ENCODE measurements at places on chromosomes 11 and 22. TPM values are rescaled to one million over a fixed set of nuclear protein-coding genes. Genes with fewer than 3 reads are reported as not detected.

DNA sequence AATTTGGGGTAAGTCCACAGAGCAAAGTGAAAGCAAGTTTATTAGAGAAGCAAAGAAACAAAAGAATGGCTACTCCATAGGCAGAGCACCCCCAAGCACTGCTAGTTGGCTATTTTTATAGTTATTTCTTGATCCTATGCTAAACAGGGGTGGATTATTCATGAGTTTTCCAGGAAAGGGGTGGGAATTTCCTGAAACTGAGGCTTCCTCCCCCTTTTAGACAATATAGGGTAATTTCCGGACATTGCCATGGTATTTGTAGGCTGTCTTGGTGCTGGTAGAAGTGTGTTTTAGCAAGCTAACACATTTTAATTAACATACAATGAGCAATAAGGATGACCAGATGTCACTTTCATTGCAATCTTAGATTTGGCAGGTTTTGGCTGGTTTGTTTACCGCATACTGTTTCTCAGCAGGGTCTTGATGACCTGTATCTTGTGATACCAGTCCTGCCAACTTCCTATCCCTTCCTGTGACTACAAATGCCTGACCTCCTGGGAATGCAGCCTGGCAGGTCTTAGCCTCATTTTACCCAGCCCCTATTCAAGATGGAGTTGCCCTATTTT is 937 bp upstream of the C1QTNF6 start:
- DNase-seq, result no peak

GRCh38 chr11:64745189-64745520 is 1.2 kb upstream of the RASGRP2 start:
- peak; percentile 64 for DNase-seq

GRCh38 chr11:61503135-61503770 is 5.3 kb upstream of the LRRC10B start:
- DNase-seq, result no peak

DNA sequence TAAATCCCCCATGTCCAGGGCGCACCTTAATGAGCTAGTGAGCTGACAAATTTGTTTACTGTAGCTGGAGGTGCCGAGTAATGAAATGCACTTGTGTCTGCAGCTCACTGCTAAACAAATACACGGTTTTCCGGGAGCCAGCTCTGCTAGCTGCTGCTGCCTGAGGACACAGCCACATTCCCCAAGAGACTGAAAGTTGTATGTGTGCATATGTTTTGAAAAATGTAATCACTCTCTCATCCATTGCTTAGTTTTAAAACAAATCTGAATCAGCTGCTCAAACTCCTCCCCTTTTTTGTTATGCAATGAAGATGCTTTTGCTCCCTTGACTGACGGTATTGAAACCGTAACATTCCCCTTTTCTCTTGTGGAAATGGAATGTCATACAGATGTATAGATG is 62.4 kb upstream of the NNMT start:
- DNase-seq, result no peak

GRCh38 chr11:121309688-121310087 is 17.1 kb downstream of the SC5D start:
- DNase-seq, result no peak

DNA sequence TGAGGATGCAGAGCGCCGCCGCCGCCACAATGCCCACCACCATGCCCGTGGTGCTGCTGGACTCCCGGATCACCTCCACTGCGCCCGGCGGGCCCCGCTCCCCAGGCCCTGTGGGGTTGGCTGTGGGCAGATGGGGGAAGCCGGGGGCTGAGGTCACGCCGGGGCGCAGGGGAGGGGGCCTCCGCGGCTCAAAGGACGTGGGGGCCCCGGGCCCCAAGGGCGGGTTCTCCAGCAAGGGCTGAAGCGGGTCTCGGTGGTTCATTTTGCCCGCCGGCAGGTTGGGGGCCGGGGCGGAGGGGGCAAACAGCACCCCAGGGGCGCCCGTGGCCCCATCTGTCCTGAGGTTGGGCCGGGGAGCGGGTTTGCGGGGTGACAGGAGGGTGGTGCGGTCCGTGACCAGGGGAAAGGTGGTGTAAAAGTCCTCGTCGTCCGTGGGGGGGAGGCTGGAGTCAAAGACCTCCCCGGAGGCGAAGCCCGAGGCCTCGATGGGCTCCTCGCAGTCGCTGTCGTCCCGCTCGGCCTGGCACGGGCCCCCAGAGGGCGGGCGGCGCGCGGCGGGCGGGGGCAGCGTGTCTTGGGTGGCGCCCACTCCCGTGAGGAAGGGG is 16.5 kb downstream of the SLC22A12 start:
- no peak for DNase-seq

Gene OMP
- total RNA-seq, result not detected

Gene TMEM86A
- total RNA-seq, result 2.9 TPM

Gene MYBPC3
- total RNA-seq, result 0.14 TPM

Gene OR51L1
- not detected for total RNA-seq

Gene OR51B5
- not detected for total RNA-seq

All from uterus (tissue), 4 donors.